PC-9 (cell line): ENCODE measurements at places on chromosomes 5 and 9.

- no peak for DNase-seq
Measured at GRCh38 chr9:29753638-29754037, 2180.4 kb upstream of the C9orf72 start.

DNA sequence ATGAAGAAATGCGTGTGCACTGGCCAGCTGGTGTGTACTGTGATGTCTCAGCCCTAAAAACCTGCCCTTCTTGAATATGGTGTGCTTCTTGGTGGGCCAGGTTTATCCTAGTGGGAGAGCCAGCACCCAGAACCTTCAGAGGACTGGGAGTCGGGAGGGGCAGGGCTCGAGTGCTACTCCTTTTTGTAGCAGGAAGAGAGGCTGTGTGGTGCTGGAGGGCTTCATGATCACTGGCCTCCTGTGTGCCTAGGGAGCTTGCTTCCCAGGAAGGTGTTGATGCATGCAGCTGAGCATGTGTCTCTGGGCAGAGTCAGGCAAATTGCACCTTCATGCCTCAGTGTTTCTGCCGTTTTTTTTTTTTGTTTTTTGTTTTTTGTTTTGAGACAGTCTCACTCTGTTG lies 20.0 kb downstream of the PHF2 start:
- no peak for DNase-seq

GRCh38 chr5:29197631-29198454 lies 1995.6 kb upstream of the CDH6 start:
- DNase-seq: no peak

- no peak for DNase-seq
Measured at GRCh38 chr9:136527721-136528710, 17.8 kb downstream of the NOTCH1 start.

DNA sequence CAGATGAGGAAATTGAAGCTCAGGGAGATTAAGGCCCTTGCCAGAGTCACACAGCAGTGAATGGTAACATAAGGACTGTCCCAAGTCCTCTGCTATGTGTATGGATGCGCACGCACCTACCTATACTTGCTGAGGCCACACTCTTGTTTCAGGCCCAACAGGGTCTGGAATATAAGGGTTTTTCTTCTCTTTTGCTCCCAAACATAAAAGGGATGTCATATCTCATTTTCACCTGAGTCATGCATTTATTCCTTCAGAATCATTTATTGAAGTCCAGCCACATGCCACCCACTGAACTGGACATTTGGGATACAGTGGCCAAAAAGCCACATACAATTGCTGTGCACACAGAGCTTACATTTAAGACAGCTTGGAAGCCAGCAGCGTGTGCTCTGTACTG lies 92.0 kb downstream of the SH3TC2 start:
- DNase-seq: no peak

GRCh38 chr9:38390851-38391250 lies 1.7 kb upstream of the ALDH1B1 start:
- DNase-seq: no peak

GRCh38 chr5:113031557-113031956 lies 55.0 kb downstream of the DCP2 start:
- DNase-seq: no peak

DNA sequence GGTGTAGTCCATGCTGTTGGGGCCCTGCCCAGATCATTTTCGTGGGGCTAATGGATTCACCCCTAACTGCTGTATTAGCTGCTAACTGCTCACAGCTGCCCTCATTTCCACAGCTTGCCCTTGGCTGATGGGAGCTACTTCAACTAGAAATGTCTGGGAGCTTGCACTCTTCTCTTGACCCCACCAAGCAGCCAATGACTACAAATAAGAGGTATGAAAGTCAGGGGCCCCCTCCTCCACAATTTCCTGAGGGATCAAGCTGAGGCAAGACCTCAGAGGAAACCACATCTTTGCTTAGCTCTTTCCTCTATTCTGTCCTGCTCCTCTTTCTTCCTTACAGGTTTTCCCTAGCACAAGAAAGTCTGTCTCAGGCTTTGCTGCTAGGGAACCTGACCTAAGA lies 397.5 kb downstream of the MLLT3 start:
- DNase-seq: no peak

GRCh38 chr5:172641359-172642050 lies 442 bp downstream of the NEURL1B start:
- DNase-seq: no peak

- peak; percentile 32 for DNase-seq
Measured at GRCh38 chr9:121652021-121652837, 795 bp downstream of the DAB2IP start.
